Ascending aorta (tissue), 2 donors: ENCODE measurements at places on chromosomes 13 and 19.
A peak's percentile ranks its signal among the peaks of the same experiment; 100 is the strongest.

GRCh38 chr13:113943821-113944565 lies 29.9 kb downstream of the C13orf46 start:
- no peak for DNase-seq

DNA sequence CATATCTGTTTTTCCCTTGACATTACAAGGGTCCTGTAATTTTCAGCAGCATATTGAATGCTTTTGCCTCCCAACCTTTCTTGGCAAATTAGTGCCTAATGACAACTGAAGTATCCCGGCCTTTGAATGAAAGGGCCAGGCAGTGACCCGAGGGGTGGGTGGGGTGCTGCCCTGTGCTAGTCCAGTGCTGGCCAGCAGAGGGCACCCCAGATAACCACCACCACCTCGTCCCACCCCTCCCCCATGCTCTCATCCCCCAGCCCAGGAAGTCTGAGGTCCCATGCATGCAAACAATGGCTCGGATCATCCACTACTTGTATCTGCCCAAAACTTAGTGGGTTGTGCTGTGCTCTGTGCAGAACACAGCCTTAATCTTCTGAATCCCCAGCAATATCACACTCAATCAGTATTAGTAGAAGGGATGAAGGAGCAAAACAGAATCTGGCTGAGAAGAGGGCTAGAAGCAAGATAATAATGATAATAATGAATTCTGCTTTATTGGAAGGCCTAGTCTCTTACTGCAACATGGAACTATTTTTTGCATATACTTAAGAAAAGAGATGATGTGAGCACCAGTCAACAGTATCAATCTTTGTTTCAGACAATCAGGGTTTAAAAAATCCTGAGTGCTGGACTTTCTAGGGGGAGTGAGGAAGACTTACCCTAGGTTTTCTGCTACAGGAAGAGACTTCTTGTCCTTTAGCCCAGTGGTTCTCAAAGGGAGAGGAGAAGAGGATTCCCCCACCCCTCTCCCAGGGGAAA lies 3.8 kb downstream of the ATP12A start:
- no peak for DNase-seq

DNA sequence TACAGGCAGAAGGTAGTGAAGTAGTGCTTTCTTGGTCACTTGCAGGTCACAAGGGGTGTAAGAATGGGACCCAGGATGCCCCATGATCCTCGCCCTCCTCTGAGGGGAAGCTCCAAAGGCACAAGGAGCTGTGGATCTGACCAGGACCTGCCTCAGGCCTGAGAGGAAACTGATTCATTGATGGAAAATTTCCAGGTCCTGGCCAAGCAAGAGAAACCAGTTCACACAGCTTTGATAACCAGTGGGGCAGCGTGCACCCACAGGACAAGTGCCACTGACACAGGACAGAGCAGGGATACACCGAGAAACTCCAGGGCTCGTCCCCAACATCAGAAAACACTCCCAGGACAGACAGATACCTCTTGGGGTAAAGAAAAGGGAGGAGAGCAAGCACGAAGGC lies 177.1 kb downstream of the RBM26 start:
- no peak for DNase-seq

DNA sequence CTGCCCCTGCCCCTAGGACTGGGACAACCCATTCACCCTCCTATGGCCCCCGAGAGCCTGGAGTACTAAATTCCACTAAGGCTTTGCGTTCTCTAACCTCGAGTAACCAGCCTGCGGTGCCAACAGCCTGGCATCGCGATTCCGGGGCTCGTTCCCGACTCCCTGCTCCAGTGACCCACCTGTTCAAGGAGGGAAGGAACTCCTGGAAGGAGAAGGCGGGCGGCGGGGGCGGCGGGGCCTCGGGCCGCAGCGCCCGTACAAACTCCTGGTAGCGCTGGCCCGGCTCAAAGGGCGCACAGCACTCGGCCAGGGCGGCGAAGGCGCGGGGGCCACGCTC lies 6.3 kb downstream of the GMIP start:
- no peak for DNase-seq

- DNase-seq = no peak
Observed at GRCh38 chr19:19537075-19538048, 703 bp upstream of the CILP2 start.

DNA sequence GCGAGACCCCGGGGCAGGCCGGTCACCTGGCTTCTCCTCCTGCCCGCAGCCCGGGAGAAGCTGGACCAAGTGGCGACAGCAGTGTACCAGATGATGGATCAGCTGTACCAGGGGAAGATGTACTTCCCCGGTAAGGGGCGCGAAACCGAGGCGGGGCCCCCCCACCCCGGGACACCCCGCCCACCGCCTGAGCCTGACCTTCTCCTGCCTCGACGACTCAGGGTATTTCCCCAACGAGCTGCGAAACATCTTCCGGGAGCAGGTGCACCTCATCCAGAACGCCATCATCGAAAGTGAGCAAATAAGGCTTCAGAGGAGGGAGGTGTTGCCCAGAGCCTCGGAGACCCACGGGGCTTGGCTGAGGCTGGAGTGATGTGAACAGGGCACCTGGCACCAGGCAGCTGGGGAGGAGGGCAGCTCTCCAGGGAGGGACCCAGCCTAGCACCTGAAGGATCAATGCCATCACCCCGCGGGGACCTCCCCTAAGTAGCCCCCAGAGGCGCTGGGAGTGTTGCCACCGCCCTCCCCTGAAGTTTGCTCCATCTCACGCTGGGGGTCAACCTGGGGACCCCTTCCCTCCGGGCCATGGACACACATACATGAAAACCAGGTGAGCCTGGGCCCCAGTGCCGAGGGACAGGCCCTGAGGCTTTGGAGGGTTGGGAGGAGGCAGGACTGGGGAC lies 629 bp downstream of the IZUMO4 start:
- DNase-seq = no peak

GRCh38 chr19:29974701-29975100 lies 32.7 kb downstream of the URI1 start:
- no peak for DNase-seq

GRCh38 chr19:17370026-17370587 lies 7.0 kb downstream of the PLVAP start:
- DNase-seq = peak; percentile 68

DNA sequence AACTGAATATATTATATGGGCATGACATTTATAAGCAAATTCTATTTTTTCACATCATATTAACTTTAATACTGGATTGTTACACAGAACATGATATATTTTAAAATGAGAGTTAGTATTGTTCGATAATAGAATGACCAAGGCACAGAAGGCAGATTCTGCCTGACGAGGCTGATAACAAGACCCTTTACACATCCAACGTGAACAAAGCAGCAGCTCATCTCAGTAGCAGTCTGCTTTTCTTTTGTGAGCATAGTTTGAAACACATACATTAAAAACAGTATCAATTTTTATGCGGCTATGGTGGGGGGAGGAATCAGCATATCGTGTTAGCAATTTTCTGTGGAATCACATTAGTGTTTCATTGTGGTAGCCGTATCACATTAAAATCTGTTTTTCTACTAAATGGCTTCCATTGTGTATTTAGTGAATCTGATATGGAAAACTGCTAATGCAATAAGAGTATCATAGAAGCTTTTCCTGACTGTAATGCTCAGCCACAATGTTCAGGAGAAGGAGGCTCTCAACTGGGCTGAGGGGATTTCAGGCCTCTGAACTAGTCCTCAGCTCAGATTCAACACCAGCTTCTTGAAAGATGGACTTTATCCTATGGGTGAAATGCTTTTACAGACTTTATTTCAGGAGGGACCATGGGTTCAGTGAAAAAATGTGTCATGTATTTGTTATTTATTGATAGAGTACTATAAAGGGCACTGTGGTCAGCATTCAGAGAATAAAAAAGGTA lies 4.0 kb downstream of the SMAD9 start:
- DNase-seq = no peak

GRCh38 chr13:63696055-63696454 lies 2280.4 kb upstream of the PCDH20 start:
- DNase-seq = no peak

- DNase-seq = no peak
Observed at GRCh38 chr13:20019043-20019442, 60.5 kb downstream of the ZMYM2 start.

DNA sequence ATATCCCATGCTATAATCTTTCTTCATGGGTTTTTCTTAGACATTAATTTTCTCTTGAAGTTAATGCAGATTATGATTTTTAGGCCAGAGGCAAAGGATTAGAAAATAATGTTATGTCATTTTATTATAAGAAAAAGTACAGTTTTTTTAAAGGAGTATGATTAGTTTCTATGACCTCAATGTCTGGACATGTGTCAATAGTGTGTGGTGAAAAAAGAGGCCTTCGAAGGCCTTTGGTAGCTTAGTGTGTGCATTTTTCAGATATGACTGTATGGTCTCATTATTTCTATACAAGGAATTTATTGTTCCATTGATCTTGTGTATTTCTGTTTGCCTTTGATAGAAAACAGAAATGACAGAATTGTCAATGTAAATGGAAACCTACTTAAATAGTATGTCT lies 195.6 kb downstream of the GPC5 start:
- DNase-seq = no peak

DNA sequence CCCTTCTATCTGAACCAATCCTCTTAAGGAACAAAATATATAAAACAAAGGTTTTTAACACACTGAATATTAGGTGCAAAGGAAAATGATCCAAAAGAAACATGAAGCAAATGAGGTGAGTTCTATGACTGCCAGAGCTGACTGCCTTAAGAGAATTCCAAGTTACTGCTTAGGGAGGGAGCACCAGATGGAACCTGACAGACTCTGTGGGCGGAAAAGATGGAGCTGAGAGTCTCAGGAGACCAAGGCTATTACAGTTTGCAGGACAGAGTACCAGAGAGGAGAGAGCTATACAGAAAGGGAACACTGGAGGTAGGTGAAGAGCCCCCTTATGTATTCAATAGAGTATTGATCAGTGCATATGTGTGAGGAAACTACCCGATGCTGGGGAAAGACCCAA lies 87.2 kb downstream of the B3GLCT start:
- no peak for DNase-seq

- DNase-seq = no peak
Observed at GRCh38 chr13:106990594-106990993, 422.7 kb upstream of the ARGLU1 start.

DNA sequence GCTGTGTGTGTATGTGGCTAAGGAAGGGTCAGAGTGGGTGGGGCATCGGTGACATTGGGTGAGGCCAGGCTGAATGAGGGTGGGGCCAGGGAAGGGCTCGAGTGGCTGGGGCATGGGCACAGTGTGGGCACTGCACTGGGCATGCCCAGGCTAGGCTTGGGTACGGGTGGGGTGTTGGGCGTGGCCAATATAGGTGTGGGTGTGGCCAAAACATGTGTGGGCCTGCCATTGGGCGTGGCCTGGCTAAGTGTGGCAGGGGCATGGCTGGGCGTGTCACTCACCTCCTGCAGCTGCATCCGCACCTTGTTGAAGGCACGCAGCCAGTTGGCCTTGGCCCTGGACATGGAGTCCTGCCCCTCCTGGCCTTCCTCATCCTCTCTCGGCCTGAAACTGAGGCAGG lies 33.2 kb downstream of the UNC13A start:
- no peak for DNase-seq

GRCh38 chr13:32984857-32985626 lies 31.2 kb upstream of the KL start:
- DNase-seq = no peak

DNA sequence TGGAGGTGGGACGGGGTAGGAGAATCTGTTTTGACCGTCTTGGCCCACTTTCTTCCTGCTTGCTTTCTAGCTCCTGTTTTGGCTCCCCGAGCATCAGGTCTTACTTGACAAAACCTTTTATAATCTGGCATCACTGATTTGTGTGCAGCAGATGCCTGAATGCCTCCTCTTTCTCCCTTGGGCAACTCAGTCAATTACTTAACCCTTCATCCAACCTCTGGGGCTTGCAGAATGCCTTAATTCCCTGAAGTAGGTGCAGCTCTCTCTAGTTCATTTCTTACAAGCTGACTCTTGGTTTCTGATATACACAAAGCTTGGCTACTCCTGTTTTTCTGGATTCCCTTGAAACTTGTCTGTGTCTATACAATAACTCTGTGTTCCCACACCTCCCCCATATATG lies 5.7 kb upstream of the NUP58 start:
- no peak for DNase-seq

DNA sequence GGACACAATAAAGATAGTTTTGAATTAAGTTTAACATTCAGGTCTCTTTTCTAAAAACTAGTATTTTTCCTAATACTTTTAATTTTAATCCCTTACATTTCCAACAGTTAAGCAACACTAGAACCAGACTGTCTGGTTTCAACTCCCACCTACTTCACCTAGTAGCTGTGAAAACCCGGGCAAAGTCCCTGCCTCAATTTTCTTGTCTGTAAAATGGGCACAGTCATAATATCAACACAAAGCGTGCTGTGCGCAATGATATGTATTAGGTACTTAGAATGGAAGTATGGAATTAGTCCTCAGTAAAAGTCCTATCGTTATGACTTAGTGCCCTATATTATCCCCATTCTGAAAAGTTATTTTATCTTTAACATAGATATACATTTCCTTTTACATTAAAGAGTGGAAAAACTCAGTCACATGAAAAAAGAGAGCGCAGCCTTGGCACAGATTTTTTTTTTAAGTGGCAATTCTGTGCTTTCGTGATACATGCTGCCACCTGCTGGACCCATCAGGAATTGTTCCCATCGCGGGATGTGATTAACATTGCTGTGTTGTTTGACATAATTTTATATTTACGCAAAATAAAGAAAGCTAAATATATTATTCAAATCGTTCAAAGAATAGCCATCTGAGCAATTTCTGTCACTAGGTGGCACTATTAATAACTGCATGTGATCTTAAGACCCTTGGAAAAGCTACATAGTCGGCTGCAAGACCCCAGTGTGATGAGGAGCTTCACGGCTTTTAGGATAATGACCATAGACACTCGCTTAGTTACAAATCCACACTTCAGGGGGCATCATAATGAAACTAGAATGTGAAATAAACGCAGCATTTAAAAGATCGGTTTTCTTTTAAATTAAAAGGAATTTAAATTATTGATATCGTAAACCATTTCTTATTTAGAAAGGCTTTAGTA lies 59.9 kb downstream of the LIG4 start:
- no peak for DNase-seq

DNA sequence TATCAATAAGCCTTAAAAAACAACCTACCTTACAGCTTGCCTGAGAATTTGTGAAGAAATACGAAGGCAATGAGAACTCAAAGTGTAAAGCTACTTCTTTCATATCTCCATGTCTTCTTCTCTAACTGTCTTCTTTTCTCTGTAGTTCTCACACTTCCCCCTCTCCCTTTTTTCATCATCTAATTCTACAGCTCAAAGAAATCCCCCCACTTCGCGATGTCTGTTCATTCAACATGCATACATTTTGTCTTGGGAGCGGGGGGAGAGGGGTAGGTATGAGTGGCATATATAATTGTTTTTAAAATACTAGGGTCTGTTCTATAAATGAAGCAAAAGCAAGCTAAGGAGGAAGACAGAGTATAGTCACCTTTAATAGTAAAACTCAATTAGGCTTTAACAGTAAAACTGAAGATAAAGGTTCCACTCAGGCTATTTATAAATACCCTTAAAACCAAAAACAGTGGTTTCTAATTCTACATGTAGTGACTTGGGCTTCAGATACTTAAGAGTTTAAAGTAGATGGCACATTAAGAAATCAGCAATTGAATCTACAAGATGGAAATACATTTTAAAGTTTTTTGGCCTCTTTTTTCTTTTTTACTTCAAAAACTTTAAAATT lies 106.9 kb downstream of the KLF12 start:
- DNase-seq = no peak
